ENCODE measurements at places on chromosomes 3 and 15. TPM values are rescaled to one million over a fixed set of nuclear protein-coding genes. Genes with fewer than 3 reads are reported as not detected.

Gene ARGFX
- not detected for total RNA-seq

DNA sequence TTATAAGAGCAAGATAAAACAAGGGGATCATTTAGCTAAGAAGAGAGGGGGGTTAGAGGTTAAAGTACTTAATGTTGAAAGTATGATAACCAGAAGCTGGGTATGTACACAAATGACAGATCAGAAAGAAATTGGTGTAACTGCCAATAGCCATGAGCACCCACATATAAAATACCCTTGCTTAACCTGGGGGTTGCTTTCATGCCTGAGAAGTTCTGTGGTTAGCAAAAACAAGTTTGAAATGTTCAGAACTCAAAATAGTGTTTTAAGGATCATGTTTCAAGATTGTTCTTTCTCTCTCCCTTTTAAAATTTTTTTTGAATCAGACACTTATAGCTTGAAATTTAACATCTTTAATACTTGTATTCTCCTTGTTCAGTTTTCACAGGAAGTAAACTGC, 321.4 kb upstream of the GBE1 start:
- no peaks in the 10 kb centered on the region for H3K4me1 ChIP-seq
- H3K27me3 ChIP-seq = no peaks in the 10 kb centered on the region
- DNase-seq = no peak
- no peaks in the 10 kb centered on the region for H3K36me3 ChIP-seq
- H3K4me3 ChIP-seq = no peak overlapping the region

GRCh38 chr15:58415636-58416035, 16.2 kb upstream of the LIPC start:
- no peak overlapping the region for H3K4me3 ChIP-seq
- no peaks in the 10 kb centered on the region for H3K27me3 ChIP-seq
- H3K36me3 ChIP-seq = peaks cover 4% of the 10 kb centered on the region
- no peak for DNase-seq
- no peak overlapping the region for H3K27ac ChIP-seq

DNA sequence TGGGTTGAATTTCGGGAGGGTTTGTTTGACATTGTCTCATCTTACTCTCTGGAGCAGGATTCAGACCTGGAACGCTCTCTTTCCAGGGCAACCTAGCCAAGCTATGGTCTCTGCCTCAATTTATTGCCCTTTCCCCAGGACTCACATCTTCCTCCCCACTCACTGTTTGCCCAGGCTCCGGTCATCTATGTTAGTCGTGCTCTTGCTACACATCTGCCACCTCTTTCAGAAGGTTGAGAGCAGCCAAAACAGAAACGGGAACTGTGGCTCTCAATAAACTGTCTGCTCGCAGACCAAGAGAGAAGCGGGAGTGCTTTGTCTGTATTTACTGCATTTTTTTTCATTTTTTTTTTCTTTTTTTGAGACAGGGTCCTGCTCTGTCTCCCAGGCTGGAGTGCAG, 81.6 kb downstream of the ST6GAL1 start:
- H3K36me3 ChIP-seq = peaks cover 22% of the 10 kb centered on the region
- H3K4me1 ChIP-seq = peaks cover 56% of the 10 kb centered on the region
- H3K27ac ChIP-seq = peak overlapping the region; percentile 95
- H3K4me3 ChIP-seq = peak overlapping the region; percentile 59
